Naive thymus-derived CD4-positive, alpha-beta T cell (primary cell): ENCODE measurements at places on chromosomes 3 and 15. TPM values are rescaled to one million over a fixed set of nuclear protein-coding genes. Genes with fewer than 3 reads are reported as not detected.

DNA sequence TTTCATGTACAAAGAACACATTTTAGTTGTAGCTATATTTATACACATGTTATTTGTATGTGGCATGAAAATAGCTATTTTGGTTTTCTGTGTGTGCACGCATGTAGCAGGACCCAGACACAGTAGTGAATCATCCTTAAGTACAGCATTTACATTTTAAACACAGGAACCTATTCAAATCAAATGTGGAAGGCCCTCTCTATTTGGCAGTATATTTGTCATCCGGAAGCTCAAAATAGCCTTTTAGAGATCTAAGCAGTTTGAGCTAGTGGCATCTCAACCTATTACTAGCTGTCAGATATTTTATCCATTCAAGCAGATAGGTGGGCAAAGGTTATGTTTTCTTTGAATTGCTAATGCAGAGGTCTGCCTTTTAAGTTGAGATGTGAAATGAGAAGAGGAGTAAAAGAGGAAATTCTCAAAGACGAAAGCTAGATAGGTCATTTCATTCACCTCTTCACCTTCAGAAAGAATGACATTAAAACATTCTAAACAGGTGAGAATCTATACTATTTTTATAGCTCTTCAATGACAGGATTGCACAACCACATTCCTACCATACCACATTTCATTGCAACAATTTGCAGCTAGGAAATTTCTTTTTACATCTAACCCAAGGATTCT lies 46.3 kb upstream of the TIPARP start:
- no peaks in the 10 kb centered on the region for H3K4me1 ChIP-seq
- no peaks in the 10 kb centered on the region for H3K36me3 ChIP-seq
- H3K27ac ChIP-seq: no peak overlapping the region
- no peak for DNase-seq

PPP1R14D gene
- not detected for polyA plus RNA-seq

GRCh38 chr3:126310816-126311215 lies 46.4 kb downstream of the KLF15 start:
- no peaks in the 10 kb centered on the region for H3K4me1 ChIP-seq
- H3K4me3 ChIP-seq: no peak overlapping the region
- no peak for DNase-seq
- no peak overlapping the region for H3K27ac ChIP-seq

ENTPD3 gene
- polyA plus RNA-seq: not detected

DNA sequence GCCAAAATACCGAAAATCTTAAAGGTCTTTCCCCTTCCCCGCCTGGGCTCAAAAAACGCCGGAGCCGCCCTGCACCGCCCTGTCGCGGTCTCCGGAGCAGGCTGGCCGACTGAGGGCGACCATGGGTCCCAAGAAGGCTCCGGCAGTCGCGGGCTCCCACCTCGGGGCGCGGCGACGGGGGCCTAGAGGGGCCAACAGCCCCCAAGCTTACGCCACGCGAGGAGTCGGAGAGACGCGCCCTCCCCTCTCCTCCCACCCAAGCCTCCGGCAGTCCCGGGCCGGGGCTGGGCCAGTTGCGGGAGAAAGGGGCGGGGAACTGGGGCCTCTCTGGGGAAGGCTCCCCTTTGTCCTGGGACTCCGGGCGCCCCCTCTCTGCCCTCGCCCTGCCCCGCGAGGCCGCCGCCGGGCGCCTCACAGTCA lies 69.2 kb downstream of the GOLGA8B start:
- DNase-seq: no peak
- no peak overlapping the region for H3K27ac ChIP-seq
- H3K36me3 ChIP-seq: no peaks in the 10 kb centered on the region
- no peaks in the 10 kb centered on the region for H3K27me3 ChIP-seq
- no peaks in the 10 kb centered on the region for H3K4me1 ChIP-seq
- peak overlapping the region; percentile 41 for H3K4me3 ChIP-seq

GRCh38 chr3:53255423-53255774 lies 423 bp downstream of the TKT start:
- H3K4me3 ChIP-seq: peak overlapping the region; percentile 70
- DNase-seq: peak; percentile 26
- no peaks in the 10 kb centered on the region for H3K27me3 ChIP-seq
- H3K4me1 ChIP-seq: peaks cover 16% of the 10 kb centered on the region

DNA sequence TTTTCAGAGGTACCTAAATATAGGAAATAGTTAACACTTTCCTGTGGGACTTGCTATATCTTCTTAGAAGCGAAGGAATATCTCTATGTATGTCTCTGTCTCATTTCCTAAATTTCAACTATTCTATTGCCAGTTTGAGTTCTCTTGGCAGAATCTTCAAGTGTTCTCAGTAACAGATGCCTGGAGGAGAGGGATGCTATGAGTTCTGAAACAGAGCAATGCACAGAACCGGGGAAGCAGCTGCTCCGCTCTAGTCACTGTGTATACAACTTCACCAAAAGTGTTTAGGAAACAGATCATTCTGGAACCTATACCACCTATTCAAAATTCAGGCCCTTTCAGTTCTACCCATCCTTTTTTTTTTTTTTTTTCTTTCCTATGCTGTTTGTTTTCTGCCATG lies 144.6 kb downstream of the RORA start:
- H3K27me3 ChIP-seq: no peaks in the 10 kb centered on the region
- H3K27ac ChIP-seq: no peak overlapping the region
- H3K4me1 ChIP-seq: no peaks in the 10 kb centered on the region
- DNase-seq: no peak
- no peaks in the 10 kb centered on the region for H3K36me3 ChIP-seq

GRCh38 chr3:10599017-10599416 lies 93.6 kb upstream of the ATP2B2 start:
- H3K36me3 ChIP-seq: no peaks in the 10 kb centered on the region
- H3K27ac ChIP-seq: no peak overlapping the region
- no peaks in the 10 kb centered on the region for H3K27me3 ChIP-seq
- no peak for DNase-seq
